ENCODE measurements at places on chromosomes 2 and 18.

- no peak for DNase-seq
Measured at GRCh38 chr2:169705927-169706326, 11.7 kb downstream of the PHOSPHO2 start.

DNA sequence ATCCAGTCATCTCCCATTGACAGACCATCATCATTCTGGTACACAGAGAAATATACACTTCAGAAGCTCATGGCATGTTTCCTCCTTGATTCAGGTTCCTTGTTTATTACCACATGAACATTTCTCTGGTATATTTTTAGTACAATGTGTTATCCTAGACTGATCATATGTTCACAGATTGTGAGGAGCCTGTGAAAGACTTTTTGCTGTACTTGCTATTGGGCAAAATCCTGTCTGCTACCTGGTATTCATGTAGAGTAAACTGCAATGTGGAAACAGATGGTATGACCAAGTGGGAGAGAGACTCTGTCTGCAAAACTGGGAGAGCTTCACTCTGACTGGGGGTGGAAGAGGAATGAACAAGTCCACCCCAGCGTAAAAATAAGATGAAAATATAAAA, 657.2 kb downstream of the IRS1 start:
- no peak for DNase-seq

DNA sequence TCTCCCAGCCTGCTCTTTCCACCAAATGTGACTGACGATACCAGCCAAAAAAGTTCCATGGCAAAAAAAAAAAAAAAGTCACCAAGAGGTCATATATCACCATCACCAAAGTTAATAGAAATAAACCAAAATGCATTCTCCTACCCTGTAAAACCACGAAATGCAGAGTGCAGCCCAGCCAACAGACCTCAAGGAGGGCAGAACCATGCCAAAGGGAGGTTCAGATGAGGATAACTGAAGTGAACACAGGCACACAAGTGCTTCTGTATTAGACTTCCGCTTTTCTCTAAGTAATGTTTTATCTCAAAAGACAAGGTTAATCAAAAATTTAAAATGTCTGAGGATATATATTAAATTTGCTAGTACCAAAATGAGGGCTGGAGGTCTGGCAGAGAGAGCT, 5.5 kb downstream of the SERPINE2 start:
- DNase-seq = no peak

- no peak for DNase-seq
Measured at GRCh38 chr2:219769090-219769910, 141.9 kb downstream of the SLC4A3 start.

DNA sequence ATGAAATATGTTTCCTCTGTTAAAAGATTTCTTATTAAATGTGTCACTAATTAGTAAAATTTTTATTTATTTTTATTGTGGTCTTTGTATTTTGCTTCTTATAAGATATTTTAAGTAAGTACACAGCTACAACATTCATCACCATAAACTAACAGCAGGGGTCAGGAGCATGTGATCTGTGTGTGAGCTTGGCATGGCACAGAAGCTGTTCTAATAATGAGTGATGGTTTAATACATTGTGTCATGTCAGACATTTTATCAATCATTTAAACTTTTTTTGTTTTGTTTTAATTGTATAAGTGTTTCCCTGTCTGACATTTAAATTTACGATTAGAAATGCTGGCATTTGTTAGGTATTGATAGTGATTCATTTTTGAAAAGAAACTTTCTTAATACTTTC, 585.4 kb downstream of the DSC3 start:
- peak; percentile 3 for DNase-seq

DNA sequence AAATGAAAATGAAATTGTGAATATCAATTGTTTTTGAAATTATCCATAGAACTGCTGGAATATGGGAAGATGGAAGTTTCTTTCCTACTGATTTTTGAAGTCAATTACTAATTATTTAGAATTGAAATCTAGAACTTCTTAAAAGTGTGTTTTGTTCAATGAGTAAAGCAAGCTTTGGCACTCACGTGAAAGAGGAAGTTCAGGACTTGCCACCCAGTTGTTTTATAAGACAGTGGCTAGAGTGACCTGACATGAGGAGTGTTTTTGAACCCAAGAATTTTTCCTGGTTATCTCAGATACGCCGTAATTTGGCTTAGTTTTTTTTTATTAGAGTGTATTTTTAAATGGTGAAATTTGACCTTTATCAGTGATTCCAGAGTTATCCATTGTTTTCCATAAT, 3.5 kb downstream of the MXD1 start:
- DNase-seq = no peak

- DNase-seq = peak; percentile 54
Measured at GRCh38 chr2:136378712-136379595, 261.0 kb upstream of the CXCR4 start.

Measured in A673 (cell line).